ENCODE measurements at places on chromosomes 12 and 14.

GRCh38 chr14:88576222-88576621, 13.4 kb downstream of the ZC3H14 start:
- DNase-seq: no peak

GRCh38 chr14:105178069-105178867, 2.8 kb downstream of the NUDT14 start:
- DNase-seq: no peak

DNA sequence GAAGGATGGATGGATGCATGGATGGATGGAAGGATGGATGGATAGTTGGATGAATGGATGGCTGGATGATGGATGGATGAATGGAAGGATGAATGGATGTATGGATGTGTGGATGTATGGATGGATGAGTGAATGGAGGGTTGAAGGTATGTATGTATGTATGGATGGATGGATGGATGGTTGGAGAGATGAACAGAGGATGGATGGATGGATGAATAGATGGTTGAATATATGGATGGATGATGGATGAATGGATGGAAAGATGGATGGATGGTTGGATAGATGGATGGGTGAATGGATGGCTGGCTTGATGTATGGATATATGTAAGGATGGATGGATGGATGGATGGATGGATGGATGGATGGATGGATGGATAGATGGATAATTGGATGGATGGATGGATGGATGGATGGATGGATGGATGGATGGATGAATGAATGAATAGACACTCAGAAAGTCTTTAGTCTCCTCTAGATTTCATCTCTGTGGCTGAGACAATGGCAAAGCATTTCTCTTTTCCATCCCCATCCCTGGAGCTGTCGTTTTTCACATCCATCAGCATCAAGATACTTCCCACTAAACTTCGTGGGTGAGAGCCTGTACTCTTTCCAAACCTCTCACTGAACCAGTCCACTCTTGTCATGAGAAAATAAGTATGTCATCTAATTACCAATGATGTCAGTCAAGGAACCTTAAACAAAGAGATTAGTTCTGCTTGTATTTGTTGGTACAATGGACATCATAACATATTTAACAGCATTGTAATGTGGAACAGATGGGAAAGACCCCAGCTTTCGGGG, 74.8 kb upstream of the CLMN start:
- no peak for DNase-seq

DNA sequence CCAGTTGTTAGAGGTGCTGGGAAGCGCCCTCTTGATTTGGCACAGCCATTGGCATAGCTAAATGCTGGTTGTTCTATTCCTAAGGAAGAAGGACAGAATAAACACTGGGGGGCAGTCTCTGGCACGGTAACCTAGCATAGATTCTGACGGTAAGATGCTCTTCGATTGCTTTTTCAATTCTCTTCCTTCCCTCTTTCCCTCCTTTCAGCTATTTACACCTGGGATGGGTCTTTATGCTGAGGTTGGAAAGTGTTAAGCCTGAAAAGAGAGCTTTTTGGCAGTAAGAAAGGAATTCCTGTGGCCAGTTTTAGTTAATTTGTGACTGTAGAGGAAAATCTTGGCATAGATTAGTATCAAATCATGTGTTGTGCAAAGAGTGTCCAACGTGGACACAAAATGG, 162.8 kb downstream of the SNAPC1 start:
- DNase-seq: no peak

- no peak for DNase-seq
Measured at GRCh38 chr12:52250048-52250990, 17.3 kb downstream of the KRT7 start.

DNA sequence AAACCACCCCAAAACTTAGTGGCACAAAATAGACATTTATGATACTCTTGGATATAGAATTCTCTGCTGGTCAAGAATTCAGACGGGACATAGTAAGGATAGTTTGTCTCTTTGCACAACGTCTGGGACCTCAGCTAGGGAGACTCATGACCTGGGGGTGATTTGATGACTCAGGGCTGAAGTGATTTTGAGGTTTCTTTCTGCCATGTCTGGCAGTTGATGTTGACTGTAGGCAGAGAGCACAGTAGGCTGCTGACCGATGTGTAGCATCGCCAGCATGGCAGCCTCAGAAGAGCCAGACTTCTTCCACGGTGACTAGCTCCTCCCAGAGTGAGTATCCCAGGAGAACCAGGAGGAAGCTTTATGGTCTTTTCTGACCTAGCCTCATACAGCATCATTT, 88.9 kb upstream of the FRMD6 start:
- no peak for DNase-seq

DNA sequence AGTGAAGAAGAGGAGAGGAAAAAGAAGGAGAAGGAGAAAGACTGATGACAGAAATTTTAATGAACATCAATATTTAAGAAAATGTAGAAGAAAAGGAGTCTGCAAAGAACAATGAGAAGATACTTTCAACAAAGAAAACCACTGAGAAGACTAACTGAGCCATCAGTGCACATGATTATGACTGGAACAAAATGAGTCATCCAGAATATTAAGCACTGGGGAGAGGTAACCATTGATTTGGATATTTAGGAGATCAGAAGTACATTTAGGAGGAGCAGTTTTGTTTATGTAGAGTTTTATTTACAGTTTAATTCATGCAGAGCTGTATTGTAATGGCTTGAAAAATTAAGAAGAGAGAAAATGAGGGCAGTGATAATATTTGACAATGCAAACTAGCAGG, 159.1 kb downstream of the C12orf50 start:
- DNase-seq: no peak

DNA sequence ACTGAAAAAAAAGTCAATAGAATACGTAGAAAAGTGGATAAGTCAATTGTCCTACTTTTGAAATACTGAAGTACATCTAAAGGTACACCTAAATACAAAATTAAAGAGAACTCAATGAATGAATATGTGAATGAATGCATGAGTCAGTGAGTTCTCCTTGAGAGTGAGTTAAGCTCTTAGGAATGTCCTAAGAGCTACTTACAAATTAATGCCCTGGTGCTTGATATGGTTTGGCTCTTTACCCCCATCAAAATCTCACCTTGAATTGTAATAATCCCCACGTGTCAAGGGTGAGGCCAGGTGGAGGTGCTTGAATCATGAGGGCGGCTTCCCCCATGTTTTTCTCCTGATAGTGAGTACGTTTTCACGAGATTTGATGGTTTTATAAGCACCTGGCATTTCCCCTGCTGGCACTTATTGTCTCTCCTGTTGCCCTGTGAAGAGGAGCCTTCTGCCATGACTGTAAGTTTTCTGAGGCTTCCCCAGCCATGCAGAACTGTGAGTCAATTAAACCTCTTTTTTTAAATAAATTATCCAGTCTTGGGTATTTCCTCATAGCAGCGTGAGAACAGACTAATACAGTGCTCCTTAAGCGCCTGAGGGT, 192.2 kb upstream of the ARHGAP5 start:
- DNase-seq: no peak
